Trophoblast cell (in vitro differentiated cells and primary cell): ENCODE measurements at places on chromosomes 2 and 18.
A peak's percentile ranks its signal among the peaks of the same experiment; 100 is the strongest.

DNA sequence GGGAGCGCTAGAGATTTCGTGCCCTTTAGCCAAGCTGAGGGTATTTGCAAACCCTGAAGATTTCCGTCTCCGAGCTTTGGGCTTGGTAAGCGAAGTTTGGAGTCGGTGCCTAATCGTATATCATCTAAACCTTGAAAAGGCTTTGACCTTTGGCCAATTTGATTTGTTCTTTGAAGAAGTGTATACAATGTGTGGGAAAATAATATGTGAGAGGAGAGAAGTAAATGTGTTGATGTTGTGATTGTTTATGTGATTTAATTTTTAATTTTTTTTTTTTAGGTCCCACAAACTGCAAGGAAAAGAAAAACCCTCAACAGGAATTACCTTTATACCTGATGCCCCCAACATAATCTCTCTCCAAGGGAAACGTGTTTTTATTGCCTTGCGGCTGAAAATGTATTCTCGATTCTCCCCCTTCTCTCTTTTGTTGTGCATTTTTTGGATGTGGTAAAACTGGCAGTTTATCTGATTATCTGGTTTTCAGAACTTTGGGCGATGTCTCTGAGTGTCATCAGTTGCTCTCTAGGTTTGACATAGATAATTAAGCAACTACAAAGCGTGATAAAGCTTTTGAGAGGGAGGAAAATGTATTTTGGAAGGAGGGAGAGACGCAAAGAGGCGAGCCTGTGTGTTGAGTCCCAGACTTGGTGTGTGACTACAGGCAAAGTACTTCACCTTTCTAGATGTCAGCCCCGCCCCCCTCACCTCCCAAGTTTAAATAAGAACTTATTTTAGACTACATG lies 912 bp upstream of the FBXO11 start:
- peak; percentile 80 for DNase-seq

GRCh38 chr2:197322143-197322542 lies 11.6 kb upstream of the ANKRD44 start:
- no peak for DNase-seq

GRCh38 chr2:212908031-212908430 lies 243.4 kb downstream of the IKZF2 start:
- DNase-seq, result no peak

- DNase-seq, result no peak
These were observed 42.1 kb upstream of the GLS start for GRCh38 chr2:190838492-190838910.

DNA sequence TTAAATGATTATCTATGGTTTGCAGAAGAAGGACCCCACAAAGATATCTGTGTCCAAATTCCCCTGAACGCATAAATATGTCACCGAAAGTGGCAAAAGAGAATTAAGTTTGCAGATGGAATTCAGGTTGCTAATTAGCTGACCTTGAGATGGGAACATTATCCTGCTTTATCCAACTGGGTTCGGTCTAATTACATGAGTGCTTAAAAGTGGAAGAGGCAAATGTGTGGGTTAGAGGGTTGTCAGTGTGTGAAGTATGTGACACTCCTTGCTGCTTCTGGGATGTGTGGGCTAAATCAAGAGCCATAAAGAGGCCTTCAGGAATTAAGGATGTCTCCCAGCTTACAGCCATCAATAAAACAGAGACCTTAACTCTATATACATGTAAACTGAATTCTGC lies 53.5 kb downstream of the CDH19 start:
- DNase-seq, result no peak

GRCh38 chr2:227551836-227552235 lies 46.9 kb upstream of the SCYGR2 start:
- DNase-seq, result no peak

GRCh38 chr18:45663403-45664045 lies 48.2 kb downstream of the SLC14A2 start:
- no peak for DNase-seq

DNA sequence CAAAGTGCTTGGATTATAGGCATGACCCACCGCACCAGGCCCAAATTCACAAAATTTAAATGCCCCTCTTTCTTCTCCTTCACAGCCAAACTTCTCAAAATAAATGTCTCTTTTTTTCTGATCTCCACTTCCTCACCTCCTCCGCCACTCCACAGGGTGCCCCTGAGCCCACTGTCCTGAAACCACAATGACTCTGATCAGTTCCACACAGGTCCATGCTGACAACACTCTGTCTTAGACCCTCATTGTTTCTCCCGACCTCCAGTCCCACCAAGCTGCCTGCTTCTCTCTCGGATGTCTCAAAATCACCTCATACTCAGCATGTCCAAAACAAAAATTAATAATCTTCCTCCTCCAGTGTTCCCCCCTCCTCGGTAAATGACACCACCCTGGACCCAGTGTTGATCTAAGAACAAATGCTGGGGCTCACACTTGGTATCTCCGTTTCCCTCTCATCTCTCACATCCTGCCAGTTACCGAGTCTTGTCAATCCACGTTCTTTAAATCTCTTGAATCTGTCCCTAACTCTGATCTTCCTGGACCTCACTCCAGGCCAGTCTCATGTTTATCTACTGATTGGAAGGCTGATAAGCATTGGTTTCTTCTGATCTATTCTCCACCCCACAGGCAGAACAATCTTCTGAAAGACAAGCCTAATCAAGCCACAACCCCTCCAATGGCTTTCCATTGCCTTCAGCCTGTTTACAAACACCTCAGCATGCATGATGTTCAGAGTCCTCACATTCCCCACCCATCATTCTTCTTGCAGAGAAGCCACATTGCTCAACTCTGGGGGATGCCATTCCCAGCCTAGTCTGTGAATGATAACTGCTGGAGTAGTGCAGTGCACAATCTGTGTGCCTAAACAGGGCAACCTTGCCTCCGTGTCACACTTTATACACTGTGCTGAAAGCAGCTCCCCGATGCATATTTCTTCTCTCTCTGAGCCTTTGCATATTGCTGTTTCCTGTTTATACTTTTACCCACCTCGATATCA lies 12.4 kb upstream of the ANKRD44 start:
- DNase-seq, result peak; percentile 64

GRCh38 chr18:38789141-38789540 lies 1223.5 kb upstream of the CELF4 start:
- no peak for DNase-seq

DNA sequence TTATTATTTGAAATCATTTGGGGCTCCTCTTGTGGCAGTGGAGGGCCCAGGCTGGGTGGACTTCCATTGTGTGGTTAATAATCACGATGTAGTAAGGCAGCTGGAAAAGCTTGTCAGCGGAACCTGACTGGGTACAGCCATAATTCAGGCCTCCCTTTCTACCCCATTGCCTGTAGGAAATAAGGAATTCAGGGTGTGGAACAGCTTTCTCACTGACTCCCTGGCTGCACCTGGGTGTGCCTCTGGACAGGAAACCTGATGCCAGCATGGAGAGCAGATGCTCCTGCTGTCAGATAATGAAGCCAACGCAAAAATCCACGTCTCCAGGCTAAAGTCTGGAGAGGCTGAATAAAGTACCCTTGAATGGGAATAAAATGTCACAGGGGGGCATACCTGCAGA lies 44.2 kb downstream of the LYPD6B start:
- peak; percentile 53 for DNase-seq

DNA sequence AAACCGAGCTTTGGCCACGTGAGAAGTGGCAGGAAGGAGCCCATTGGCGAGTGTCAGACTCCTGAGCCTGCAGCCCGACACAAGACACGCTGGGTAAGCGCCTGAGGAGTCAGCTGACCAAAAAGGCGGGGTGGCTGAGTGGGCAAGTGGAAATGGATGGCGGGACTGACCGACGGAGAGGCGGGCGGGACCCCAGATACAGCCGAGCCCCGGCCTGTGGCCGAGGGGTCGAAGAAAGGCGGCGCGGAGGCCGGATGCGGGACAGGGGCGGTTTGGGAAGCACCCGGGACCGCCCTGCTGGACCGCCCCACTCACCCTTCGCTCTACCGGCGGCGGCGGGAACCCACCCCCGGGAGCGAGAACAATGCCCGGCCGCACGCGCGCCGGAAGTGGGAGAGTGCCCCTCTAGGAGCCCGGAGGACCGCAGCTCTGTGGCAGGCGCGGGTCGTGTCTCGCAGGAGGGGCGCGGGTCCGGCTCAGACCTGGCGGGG lies 22.8 kb downstream of the ZSCAN30 start:
- no peak for DNase-seq

DNA sequence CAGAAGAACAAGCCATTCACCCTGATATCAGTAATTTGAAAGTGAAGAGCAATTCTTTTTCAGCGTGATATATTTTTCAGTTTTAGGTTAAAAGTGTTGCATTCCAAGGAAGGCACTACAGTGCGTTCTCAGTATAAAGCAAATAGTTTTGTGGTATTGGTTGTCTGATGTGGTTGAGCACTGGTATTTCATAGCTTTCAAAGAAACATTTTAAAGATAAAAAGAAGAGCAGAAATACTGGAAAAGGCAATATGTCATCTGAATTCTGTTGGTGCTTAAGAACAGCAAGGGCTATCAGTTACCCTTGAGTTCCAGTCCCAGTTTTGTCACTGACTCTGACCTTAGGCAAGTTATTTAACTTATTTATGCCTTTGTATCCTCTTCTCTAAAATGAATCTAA lies 191.6 kb downstream of the BABAM2 start:
- peak; percentile 66 for DNase-seq

- DNase-seq, result no peak
These were observed 45.6 kb upstream of the SELENOI start for GRCh38 chr2:26300234-26300925.

- no peak for DNase-seq
These were observed 121.7 kb upstream of the B3GNT2 start for GRCh38 chr2:62074233-62074632.

- DNase-seq, result no peak
These were observed 24.6 kb downstream of the PHLPP1 start for GRCh38 chr18:62739911-62740310.

GRCh38 chr18:22163416-22164161 lies 5.8 kb upstream of the GATA6 start:
- peak; percentile 80 for DNase-seq

DNA sequence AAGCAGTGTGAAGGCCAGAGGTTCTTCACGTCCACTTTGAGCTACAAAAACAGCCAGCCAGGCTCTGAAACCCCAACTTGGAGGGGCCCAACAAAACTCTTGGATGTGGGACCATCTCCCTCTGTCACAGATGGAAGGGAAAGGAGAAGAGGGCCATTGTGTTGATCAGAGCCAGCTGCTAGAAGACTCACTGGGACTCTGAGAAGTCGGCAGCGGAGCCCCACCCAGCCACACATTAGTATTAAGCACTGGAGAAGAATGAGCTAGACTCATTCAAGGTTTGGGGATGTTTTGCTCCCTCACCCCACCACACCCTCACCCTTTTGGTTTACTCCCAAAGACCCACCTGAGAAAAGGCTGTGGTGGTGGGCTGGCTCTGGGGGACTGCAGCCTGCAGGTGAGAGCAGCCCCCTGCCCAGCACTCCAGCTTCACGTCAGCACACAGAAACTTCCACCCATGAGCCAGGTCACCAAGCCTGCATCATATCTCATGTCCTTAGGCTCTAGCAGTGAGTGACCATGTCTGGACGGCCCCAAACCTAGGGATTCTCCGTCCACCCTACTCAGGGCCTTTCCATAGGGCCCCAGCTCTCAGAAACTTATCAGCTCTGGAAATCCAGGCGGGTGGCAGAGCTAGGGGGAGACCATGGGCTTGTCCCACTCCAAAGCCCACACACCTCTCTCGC lies 12.6 kb downstream of the TEX51 start:
- no peak for DNase-seq

GRCh38 chr2:2456721-2457120 lies 125.6 kb upstream of the MYT1L start:
- DNase-seq, result no peak

- DNase-seq, result peak; percentile 16
These were observed 326.1 kb downstream of the PARD3B start for GRCh38 chr2:204871231-204871953.

GRCh38 chr2:121398853-121399252 lies 113.9 kb upstream of the TFCP2L1 start:
- no peak for DNase-seq

DNA sequence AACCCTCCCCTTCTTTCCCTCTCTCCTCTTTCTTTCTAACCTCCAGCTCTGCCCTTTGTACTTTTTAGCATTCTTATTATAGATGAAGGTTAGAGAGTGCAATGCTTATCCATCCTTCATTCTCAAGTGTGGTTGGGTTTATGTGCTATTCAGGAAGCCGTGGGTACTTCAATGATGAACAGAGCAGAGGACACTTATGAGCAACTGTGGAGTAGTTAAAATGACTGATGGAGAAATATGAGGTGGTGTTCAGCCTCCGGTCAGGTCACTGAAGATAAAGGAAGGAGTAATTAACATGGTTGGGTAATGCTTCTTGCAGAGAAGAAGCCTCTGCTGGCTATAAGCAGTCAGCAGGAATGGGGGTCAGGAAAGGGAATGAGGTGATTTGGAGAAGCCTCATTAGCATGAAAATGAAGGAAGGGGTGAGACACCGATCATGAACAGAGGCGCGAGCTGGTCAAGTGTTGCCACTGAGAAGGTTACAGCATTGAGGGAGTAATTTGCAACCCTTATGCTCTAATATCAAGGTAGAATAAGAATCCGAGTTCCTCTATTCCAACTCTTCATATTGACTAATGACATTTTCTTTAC lies 174.7 kb downstream of the LPIN1 start:
- DNase-seq, result no peak

DNA sequence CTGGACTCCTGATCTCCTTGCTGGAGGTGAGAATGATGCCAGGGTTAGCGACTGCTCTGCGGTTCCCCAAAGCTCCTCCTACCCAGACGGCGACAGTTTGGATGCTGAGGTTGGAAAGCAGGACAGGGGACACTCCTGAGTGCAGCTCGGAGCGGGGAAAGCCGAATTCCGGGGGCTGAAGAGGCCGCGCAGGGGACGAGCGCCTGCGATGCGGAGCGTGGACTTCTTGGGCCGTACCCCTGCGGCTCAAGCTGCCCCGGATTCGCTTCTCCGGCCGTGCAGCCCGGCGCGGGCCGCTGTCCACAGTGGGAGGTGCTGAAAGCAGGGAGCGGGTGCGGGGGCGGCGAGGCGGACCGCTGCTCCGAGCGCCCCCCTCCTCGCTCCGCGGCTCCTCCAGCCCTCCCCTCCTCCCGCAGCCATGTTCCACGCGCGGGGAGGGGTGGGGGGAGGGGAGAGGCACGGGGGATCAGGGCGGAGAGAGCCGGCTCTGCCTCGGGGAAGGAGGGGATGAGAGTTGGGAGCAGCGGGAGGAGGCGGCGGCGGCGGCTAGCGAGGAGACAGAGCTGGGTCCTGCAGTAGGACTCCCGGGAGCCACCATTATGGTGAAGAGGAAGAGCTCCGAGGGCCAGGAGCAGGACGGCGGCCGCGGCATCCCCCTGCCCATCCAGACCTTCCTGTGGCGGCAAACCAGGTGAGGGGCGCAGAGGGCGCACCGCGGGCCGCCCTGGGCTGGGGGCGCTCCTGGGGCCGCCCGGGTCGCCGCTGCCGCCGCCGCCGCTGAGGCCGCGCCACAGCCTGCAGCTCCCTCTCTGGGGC lies at the start of gene UNC80:
UNC80 (plus strand) TSS at position 359 of the 816 bp plus-strand sequence; CDS start at position 600, 241 bp downstream.
- peak; percentile 63 for DNase-seq

DNA sequence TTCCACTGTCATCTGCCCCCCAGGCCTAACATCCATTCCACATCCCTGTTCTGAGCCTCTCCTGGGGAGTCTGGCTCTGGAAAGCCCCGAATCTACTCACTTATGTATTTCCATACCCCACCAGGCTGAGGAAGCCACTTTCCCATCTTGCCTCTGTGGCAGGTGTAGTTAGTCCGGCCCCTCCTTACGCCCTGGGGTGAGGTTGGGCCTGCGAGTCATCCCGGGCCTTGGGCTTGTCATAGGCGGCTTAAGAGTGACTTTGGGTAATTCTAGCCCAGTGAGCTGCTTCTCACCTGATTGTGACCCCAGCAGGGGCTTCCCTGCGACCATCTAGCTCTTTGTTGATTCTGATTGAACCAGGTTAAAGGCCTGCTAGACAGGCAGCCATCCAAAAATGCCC lies 21.1 kb downstream of the PCARE start:
- DNase-seq, result no peak

- no peak for DNase-seq
These were observed 33.8 kb downstream of the HS1BP3 start for GRCh38 chr2:20617081-20617575.
